Adrenal gland (tissue), 19 donors: ENCODE measurements at places on chromosomes 7 and 10. TPM values are rescaled to one million over a fixed set of nuclear protein-coding genes. Genes with fewer than 3 reads are reported as not detected.

GRCh38 chr10:45000138-45000751 is 478 bp upstream of the ZNF22 start:
- peak overlapping the region; percentile 38 for H3K4me3 ChIP-seq
- H3K4me1 ChIP-seq: peaks cover 10% of the 10 kb centered on the region
- H3K36me3 ChIP-seq: no peaks in the 10 kb centered on the region
- no peak overlapping the region for H3K27ac ChIP-seq
- H3K27me3 ChIP-seq: no peaks in the 10 kb centered on the region

- H3K36me3 ChIP-seq: no peaks in the 10 kb centered on the region
- no peaks in the 10 kb centered on the region for H3K4me1 ChIP-seq
- H3K27me3 ChIP-seq: no peaks in the 10 kb centered on the region
- no peak overlapping the region for H3K27ac ChIP-seq
- H3K4me3 ChIP-seq: no peak overlapping the region
Observed at GRCh38 chr7:94662548-94662947, 6.6 kb upstream of the SGCE start.

GRCh38 chr10:64636461-64636860 is 1115.3 kb downstream of the REEP3 start:
- H3K27ac ChIP-seq: no peak overlapping the region
- no peaks in the 10 kb centered on the region for H3K4me1 ChIP-seq
- no peak for DNase-seq
- no peaks in the 10 kb centered on the region for H3K36me3 ChIP-seq

GRCh38 chr7:96017877-96018276 is 245.5 kb downstream of the DYNC1I1 start:
- H3K27ac ChIP-seq: no peak overlapping the region
- no peaks in the 10 kb centered on the region for H3K27me3 ChIP-seq
- H3K4me3 ChIP-seq: no peak overlapping the region
- H3K4me1 ChIP-seq: no peaks in the 10 kb centered on the region
- no peak for DNase-seq

The DNA2 gene
- 2.2 TPM for total RNA-seq

The HNRNPF gene
- 136 TPM for total RNA-seq

DNA sequence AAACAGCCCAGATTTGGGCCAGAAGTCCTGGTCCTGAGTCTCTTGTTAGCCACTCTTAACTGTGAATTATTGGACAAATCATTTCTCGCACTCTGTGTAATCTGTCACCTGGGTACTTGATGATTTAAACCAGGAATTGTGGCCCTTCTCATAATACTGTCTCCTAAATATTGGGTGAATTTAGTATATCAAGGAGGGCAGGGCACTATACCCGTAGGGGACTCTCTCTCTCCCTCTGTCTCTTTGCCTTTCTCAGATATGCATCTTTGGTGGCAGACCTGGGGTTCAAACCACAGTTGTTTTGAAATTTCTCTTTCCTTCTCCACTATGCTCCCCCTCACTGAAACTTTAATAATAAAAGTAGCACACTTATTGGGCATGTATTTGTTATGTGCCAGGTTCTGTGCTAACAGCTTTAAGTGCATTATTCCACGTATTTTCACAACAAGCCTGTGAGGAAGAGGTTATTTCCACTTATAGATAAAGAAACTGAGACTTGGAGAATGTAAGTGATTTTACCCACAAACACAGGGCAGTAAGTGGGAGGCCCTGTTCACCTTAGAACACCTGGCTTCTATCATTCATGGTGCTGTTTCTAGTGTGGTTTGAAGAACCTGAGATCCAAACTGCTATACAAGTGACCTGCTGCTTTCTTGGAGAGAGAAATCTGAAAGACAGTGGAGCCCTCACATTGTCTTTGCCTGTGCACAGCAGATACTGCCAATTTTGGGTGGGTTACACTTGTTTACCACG is 11.8 kb downstream of the FAS start:
- H3K4me1 ChIP-seq: peaks cover 14% of the 10 kb centered on the region
- H3K36me3 ChIP-seq: no peaks in the 10 kb centered on the region
- H3K27ac ChIP-seq: no peak overlapping the region
- DNase-seq: no peak

The CBLL1 gene
- 19.7 TPM for total RNA-seq

GRCh38 chr10:82882722-82883121 is 1007.7 kb downstream of the NRG3 start:
- no peaks in the 10 kb centered on the region for H3K36me3 ChIP-seq
- H3K27me3 ChIP-seq: no peaks in the 10 kb centered on the region
- H3K4me3 ChIP-seq: no peak overlapping the region
- DNase-seq: no peak
- no peak overlapping the region for H3K27ac ChIP-seq
- no peaks in the 10 kb centered on the region for H3K4me1 ChIP-seq

DNA sequence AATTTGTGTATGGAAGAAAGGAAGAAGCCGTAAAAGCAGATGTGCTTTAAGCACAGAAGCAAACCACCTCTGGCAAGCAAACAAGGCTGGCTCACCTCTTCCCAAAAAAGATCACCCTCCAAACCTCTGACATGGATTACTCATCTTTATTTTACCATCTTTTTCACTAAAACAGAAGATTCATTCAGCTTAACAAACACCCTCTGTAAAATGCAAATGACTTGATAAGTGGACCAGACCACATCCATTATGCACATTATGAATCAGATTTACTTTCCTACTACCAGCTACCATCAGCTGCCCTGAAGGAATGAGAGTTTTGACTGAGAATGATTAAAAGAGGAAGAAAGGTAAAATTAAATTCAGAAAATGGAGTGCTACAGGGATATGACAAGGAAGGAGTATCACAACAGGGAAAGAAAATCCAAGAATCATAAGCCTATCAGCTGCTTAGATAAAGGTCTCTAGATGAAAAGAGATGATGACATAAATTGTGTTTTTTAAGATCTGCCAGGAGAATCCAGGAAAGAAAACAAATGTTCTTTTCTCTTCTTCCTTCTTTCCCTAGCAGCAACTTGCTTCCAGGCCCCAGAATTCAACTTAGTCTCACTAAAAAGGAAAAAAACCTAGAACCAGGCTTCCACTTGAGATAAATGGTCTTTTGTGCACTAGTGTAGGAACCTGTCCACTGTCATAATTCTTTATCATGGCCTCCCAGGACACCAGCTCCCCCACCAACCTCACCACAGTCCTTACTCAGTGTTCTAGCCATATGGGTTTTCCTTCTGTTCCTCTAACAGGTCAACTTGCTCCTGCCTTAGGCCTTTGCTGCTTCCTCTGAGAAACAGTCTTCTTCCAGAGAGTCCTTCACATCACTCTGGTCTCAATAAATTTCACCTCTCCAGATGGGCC is 47.4 kb downstream of the JAZF1 start:
- no peak for DNase-seq
- no peak overlapping the region for H3K27ac ChIP-seq
- H3K4me3 ChIP-seq: no peak overlapping the region
- H3K27me3 ChIP-seq: no peaks in the 10 kb centered on the region
- no peaks in the 10 kb centered on the region for H3K36me3 ChIP-seq
- peaks cover 29% of the 10 kb centered on the region for H3K4me1 ChIP-seq

The PAPSS2 gene
- 336 TPM for total RNA-seq

GRCh38 chr7:134212576-134213546 is 85.7 kb downstream of the LRGUK start:
- no peaks in the 10 kb centered on the region for H3K4me1 ChIP-seq
- H3K36me3 ChIP-seq: no peaks in the 10 kb centered on the region
- no peak for DNase-seq
- H3K27me3 ChIP-seq: no peaks in the 10 kb centered on the region
- no peak overlapping the region for H3K4me3 ChIP-seq

DNA sequence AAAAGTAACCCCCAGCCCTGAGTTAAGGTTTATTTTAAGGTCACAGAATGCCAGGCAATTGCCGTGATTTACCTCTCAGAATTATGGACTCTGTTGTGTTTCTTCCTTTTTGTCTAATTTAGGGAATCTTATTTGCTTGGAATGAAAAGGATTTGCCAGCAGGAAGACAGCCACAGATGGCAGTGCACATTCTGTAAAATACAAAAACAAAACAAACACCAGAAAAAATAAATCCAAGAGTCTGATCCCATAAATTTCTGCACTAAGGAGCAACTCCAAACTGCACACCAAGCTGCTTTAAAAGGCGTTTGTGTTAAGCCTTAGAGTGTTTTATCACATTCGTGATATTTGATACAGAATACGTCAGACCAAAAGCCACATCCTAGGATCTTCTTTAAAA is 199.0 kb upstream of the C7orf33 start:
- no peaks in the 10 kb centered on the region for H3K36me3 ChIP-seq
- no peak overlapping the region for H3K27ac ChIP-seq
- H3K4me1 ChIP-seq: no peaks in the 10 kb centered on the region
- H3K4me3 ChIP-seq: no peak overlapping the region
- no peak for DNase-seq
- H3K27me3 ChIP-seq: peaks cover 12% of the 10 kb centered on the region

DNA sequence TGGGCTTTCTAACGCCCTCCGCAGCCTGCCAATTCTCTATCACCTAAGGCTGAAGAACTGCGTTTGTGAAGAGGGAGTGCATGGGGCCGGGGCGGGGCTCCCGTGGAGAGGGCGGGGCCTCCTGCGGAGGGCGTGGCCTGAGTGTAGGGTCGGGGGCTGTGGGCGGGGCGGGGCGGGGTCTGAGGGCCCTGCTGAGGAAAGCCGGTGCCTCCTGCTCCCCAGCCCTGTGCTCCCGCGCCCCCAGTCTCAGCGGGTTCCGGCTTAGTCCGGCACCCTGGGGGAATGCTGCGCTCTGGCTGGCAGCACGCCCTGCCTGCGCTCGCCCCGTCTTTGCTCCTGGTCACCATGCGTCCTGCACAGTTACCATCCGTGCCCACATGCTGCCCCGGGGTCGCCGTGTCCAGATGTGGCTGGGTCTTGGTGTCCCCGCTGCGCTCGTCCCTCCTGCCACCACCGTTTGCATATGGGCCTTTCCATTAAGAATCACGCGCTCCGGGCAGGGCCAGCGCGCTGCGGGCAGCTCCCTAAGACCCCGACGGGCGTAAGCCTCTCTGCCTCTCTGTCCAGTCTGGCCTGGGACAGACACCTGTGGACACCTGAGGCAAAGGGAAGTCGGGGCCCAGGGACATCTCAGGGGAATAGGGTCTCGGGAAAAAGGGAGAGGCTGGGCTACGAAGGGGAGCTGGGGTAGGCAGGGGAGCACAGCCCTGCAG is 144.0 kb upstream of the RET start:
- no peaks in the 10 kb centered on the region for H3K36me3 ChIP-seq
- H3K4me1 ChIP-seq: no peaks in the 10 kb centered on the region
- H3K27me3 ChIP-seq: peaks cover 17% of the 10 kb centered on the region
- H3K4me3 ChIP-seq: no peak overlapping the region
- no peak for DNase-seq
- no peak overlapping the region for H3K27ac ChIP-seq

The HOXA6 gene
- total RNA-seq: 20.2 TPM

- H3K27ac ChIP-seq: no peak overlapping the region
- no peak for DNase-seq
- no peaks in the 10 kb centered on the region for H3K4me1 ChIP-seq
- no peaks in the 10 kb centered on the region for H3K36me3 ChIP-seq
- no peak overlapping the region for H3K4me3 ChIP-seq
Observed at GRCh38 chr7:47040795-47041347, 541.0 kb downstream of the TNS3 start.

GRCh38 chr7:25486656-25487055 is 258.4 kb upstream of the NPVF start:
- no peaks in the 10 kb centered on the region for H3K4me1 ChIP-seq
- no peak overlapping the region for H3K4me3 ChIP-seq
- H3K36me3 ChIP-seq: no peaks in the 10 kb centered on the region
- no peak overlapping the region for H3K27ac ChIP-seq

GRCh38 chr10:119233123-119233820 is 25.9 kb downstream of the GRK5 start:
- H3K27me3 ChIP-seq: no peaks in the 10 kb centered on the region
- no peaks in the 10 kb centered on the region for H3K36me3 ChIP-seq
- H3K4me1 ChIP-seq: no peaks in the 10 kb centered on the region
- H3K27ac ChIP-seq: no peak overlapping the region
- no peak for DNase-seq

DNA sequence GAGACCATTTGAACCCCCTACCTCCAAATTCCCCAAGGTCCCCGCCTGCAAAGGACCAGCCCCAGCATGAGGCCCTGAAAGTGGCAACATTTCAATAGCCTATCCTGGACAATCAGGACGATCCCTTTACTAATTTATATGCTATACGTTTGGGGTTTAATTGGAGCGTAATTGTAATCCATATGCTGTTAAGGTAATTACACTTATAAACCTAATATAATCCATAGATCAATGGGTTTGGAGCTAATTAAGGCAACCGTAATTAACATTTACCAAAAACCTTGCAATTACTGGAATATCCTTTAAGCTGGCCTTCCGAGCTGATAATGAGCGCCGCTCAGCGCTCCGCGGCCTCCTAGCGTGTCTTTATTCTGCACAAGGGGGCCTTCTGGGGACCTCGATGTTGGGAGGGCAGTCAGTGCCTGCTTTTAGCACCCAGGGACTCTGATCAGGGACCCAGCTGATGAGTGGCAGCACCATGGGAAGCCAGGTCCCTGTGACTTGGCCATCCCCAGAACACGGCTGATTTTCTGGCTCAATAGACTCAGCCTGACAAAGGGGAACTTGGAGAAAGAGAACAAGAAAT is 91.2 kb downstream of the LHPP start:
- peaks cover 3% of the 10 kb centered on the region for H3K4me1 ChIP-seq
- no peak overlapping the region for H3K4me3 ChIP-seq
- no peaks in the 10 kb centered on the region for H3K27me3 ChIP-seq
- no peak overlapping the region for H3K27ac ChIP-seq
- no peaks in the 10 kb centered on the region for H3K36me3 ChIP-seq

The ZNF22 gene
- total RNA-seq: 13.0 TPM

DNA sequence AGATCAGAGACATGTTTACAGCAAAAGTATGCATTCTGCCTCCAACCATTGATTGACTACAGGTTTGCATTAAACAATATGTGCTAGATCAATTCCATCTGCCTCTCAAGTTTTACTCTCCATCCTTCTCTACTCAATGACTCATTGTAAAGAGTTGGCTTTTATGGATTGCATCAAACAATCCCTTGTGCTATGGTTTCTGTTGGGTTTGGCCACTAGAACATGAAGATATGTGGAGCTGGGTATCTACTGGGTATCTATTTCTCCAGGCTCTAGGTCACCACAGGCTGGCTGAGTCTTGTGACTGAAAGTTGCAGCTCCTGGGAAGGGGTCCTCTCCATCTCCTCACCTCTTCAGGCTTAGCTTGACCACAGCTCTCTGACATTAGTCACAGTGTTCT is 204.7 kb downstream of the DGKI start:
- H3K4me3 ChIP-seq: no peak overlapping the region
- H3K4me1 ChIP-seq: no peaks in the 10 kb centered on the region
- H3K36me3 ChIP-seq: no peaks in the 10 kb centered on the region
- no peak overlapping the region for H3K27ac ChIP-seq

The SLC13A4 gene
- total RNA-seq: not detected

The FAM25C gene
- total RNA-seq: not detected

The SPDYE5 gene
- total RNA-seq: not detected

DNA sequence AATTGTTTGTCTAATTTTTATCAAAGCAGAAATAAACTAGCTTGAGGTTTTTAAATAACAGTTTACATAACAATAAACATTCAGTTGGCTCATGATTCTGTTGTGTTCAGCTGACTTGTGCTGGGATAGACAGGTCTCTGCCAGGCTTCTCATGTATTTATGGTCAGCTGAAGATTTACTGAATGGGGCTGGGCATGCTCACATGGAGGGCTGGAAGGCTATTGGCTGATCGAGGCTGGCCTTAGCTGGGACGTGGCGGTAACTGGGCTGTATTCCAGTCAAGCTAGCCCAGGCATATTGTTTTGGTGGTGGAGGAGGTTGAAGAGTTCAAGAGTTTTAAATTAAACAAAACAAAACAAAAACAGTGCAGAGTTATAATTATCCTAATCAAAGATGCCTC is 251.0 kb upstream of the MTPN start:
- H3K4me3 ChIP-seq: no peak overlapping the region
- DNase-seq: no peak
- H3K27ac ChIP-seq: no peak overlapping the region
- H3K4me1 ChIP-seq: no peaks in the 10 kb centered on the region
- H3K36me3 ChIP-seq: no peaks in the 10 kb centered on the region
- no peaks in the 10 kb centered on the region for H3K27me3 ChIP-seq
